ENCODE measurements at places on chromosomes 1 and 21.

GRCh38 chr21:25871566-25871965 lies 136.8 kb downstream of the GABPA start:
- DNase-seq: no peak

DNA sequence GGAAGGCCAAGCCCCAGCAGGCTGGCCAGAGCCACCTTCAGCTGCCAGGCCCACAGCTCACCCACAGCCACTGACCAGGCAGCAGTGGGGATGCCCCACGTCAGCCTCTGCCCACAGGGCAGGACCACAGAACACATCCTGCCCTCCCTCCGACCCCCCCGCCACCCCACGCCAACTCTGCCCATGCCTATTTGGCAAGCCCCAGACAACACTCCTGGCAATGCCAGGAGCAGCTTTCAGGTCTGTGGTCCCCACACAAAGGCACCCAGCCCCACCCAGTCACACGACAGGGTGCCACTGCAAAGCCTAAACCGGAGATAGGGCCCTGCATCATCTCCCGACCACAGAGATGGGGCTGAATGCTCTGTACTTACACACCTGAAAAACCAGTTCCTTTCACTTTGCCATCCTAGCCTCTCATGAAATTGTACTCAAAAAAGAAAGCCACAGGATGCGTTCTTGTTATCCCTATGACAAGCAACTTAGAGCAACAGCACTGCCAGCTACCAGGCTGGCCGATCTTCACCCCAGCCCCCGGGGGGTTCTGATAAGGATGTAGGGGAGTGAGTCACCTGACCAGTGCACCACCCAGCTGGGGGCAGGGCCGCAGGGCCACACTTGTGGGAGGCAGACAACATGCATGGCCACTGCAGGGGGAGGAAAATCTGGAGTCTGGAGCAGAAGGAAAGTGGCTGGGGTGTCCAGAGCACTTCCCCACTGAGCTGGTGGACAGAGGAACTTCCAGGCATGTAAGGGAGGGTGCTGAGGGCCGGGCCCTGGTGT lies 36.2 kb downstream of the UBE2G2 start:
- DNase-seq: no peak

DNA sequence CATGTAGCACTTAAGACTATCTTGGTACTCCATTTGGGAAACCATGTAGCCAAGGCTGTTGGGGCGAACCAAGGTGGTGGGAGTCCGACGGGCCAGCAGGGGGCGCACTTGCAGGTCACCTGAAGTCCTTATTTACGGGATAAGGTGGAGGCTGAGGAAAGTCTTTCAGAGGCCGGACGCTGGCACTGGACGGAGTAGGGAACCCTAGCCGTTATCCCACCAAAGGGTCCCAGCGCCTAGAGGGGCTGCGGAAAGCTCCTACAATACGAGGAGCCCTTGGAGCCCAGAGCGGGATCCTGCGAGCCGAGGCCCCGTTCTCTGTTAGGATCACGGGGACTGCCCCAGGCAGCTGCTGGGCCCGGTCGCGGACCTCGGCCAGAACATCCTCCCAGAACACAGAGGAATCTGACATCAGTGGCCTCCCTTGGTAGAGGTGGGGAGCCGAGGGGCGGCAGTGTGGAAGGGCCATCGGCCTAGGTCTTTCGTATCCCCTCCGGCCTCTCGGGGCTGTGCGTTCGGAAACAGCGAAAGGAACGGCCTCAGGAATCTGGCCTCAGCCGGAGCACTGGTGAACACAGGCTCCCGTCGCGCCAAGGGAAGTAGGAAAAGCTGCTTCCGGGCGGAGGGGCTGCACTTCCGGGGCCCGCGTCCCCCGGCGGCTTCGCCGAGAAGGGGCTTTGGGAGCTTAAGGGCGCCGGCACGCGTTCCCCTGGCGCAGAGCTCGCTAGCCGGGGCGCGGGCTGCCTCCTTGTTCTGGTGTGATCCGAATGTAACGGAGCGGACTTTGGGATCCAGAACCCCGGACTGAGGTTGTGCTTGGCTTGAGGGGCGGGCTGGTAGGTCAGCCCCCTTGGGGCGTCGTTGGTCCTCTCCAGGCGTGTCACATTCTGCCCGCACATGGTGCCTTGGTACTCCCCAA lies 29.9 kb upstream of the RPTN start:
- peak; percentile 58 for DNase-seq

DNA sequence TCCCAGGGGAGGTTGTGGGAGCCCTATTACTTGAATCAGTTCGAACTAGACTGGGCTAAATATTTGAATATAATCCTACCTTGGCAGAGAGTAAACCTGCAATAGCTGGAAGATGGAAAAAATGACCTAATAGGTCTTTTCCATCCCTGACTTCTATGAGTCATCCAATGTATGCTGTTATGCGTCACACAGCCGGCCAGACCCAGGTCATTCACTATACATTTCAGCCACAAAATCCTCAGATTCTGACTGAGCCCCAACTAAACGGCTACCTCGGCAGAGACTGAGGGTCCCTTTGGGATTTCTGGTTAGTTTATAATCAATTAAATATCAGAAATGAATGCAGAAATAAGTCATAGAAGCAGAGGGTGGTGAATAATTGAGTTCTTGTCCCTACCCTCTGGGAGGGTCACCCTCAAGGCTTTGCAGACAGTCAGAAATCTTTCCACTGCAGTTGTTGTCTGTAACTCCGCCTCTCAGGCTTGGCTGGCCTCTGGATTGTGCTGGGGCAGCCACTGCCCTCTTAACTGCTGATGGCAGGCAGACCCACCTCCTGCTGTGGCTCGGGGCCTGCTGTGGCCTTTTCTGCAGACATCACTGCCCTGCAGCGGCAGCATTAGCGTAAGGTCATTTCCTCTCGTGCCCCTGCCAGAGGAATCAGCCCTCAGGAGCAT lies 240.5 kb downstream of the TGFB2 start:
- no peak for DNase-seq

GRCh38 chr21:31993826-31994825 lies 121.3 kb downstream of the HUNK start:
- DNase-seq: no peak

- no peak for DNase-seq
These were observed 146.8 kb upstream of the MAGI3 start for GRCh38 chr1:113243529-113243928.

- DNase-seq: no peak
These were observed 1.3 kb upstream of the RCC2 start for GRCh38 chr1:17440827-17441168.

GRCh38 chr1:36089393-36090121 lies 865 bp downstream of the ADPRS start:
- DNase-seq: peak; percentile 40

- DNase-seq: no peak
These were observed 151.5 kb upstream of the BACE2 start for GRCh38 chr21:41016472-41016871.

DNA sequence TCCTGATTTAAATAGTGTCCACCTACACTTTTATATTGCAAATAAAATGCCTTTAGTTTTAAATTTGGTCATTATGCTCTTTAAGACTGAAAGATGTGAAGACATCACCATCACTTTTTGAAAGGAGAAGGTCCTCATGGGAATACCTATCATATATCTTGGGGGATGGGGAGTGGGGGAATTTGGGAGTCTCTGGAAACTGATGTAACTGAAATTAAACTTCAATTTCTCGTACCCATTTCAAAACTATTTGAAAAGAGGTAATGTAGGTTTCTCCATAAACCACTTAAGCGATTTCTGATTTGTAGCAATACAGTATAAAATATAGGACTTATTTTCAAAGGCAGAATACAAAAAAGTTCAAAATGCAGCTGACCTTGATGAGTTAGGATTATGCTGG lies 924 bp downstream of the EXTL2 start:
- DNase-seq: no peak

- DNase-seq: peak; percentile 94
These were observed at the start of gene SLC16A1 for GRCh38 chr1:112955773-112956543. TSS of gene SLC16A1 (minus strand) at chr1:112956196. CDS start at chr1:112929308, 26,888 bp downstream.

- DNase-seq: no peak
These were observed 186.4 kb downstream of the CAMTA1 start for GRCh38 chr1:6971699-6972098.

Data from GM10248 (cell line).